Stimulated activated CD4-positive, alpha-beta T cell treated with anti-CD3 and anti-CD28 coated beads, Interleukin-12 subunit alpha, Interleukin-12 subunit beta, amount 100 ng/mL, for 48 hours (primary cell): ENCODE measurements at places on chromosomes 1 and 21.

DNA sequence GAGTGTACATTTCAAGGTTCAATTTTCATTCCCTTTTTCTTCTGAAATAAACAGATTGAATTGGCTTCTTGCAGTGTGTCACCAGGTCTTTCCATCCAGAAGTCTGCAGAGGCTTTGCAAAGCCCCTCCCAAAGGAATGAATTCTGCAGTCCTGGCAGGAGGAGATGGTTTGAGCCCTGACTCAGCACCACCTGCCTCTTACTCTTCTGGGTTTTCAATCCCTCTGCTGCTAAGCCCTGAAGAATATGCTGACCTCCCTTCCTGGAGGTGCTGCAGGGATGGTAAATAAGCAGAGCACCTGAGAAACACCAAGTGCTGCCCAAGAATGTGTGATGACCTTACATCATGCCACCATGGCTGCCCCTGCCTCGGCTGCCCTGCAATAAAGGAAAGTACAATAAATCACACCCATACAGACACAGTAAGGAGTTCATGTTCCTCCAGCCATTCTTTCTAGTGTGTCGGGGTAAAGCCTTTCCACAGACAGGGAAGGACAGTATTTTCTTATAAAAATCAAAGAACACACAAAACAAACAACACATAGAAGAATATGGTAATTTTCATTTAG lies 209.2 kb downstream of the ZNF326 start:
- DNase-seq = no peak

GRCh38 chr21:31887391-31887841 lies 14.6 kb downstream of the HUNK start:
- DNase-seq = no peak

- DNase-seq = no peak
These were observed 10.5 kb downstream of the ANXA9 start for GRCh38 chr1:150992626-150993025.

- no peak for DNase-seq
These were observed 42.2 kb downstream of the ILDR2 start for GRCh38 chr1:166933140-166933539.

GRCh38 chr1:119005724-119006405 lies 17.7 kb upstream of the TBX15 start:
- DNase-seq = no peak

- no peak for DNase-seq
These were observed 14.7 kb upstream of the TNFRSF8 start for GRCh38 chr1:12048372-12048771.
